Mesenchymal stem cell (in vitro differentiated cells and primary cell): ENCODE measurements at places on chromosomes 7 and 10.

GRCh38 chr7:24434972-24435371 is 138.3 kb upstream of the PALS2 start:
- no peak for DNase-seq

GRCh38 chr10:117805139-117805538 is 241.6 kb downstream of the RAB11FIP2 start:
- no peak for DNase-seq

GRCh38 chr7:30909431-30909830 is 2.2 kb upstream of the AQP1 start:
- no peak for DNase-seq

DNA sequence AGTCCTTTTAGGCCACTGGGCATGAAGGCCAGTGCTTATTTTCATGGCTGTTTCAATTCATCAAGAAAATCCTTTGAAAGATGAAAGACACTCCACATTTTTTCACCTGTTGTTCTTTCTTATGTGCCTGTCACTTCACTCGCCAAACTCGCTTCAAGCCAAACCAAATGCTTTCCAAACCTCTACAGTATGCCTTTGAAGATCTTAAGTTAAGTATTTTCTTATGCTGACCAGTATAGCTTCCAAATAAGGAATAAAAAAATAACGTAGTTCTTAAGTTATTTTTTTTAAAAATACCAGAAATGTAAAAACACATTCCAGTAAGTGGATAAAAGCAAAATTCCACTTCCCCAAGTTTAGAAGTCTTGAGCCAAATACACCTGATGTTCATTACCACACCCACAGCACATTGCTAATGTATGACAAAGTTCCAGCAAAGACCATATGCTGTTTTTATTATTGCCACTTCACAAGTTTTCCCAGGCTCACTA is 186.1 kb downstream of the MTERF1 start:
- no peak for DNase-seq

GRCh38 chr7:125241548-125241947 is 311.9 kb upstream of the POT1 start:
- DNase-seq = no peak

- DNase-seq = no peak
Observed at GRCh38 chr10:10351451-10351850, 666.2 kb upstream of the CELF2 start.

DNA sequence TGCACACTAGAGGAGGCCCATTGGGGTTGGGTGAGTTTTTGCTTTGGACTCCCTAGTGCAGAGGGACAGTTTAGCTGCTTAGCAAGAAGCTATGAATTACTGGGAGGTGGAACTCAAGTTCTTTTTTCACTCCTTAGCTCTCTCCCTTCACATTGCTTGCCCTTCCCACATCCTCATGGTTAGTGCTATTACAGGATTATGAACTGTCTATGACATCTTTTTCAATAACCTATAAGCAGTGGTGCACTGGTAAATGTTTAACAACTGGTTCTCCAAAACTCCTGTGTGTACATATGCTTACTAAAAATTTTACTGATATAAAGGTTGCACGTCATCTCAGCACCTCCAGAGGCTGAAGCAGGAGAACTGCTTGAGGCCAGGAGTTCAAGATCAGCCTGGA is 6.2 kb downstream of the SSMEM1 start:
- DNase-seq = no peak

GRCh38 chr7:28922624-28923331 is 35.4 kb downstream of the TRIL start:
- peak; percentile 79 for DNase-seq

GRCh38 chr7:12518920-12519681 is 51.4 kb upstream of the SCIN start:
- peak; percentile 22 for DNase-seq

DNA sequence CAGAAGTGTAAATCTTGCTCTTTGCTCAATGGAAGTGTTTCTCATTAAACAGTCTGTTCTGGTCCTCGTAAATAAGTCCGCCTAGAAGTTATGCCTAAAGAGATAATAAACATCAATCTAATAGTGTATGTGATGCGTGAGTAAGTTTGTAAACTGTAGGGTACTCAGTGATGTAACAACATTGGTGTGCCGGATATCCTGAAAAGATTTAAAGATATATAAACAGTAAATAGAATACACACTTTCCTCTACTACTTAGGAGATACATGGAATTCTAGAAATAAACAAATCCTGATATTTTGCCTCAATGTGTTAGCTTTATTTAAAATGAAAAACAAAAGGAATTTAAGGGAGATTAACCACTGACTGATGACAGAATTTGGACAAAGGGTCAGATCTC is 123.5 kb downstream of the AHR start:
- peak; percentile 69 for DNase-seq

DNA sequence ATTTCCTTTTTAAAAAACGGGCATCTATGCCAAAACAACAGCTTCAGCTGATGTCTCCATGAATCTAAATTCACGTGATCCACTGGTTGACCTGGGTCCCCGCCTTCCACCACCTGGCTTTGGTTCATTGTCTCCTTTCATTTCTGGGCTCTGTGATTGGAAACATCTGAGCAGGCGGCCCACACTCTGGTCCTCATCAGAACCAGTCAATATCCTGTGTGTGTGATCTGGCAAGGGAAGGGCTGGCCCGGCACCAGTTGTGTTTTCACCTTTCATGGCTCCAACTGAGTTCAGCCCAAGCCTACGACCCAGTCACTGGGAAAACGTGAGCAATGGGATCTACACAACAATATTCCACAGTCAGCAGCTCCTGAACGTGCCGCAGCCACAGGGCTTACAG is 46.2 kb downstream of the PARP12 start:
- DNase-seq = no peak

- DNase-seq = no peak
Observed at GRCh38 chr10:66586897-66587679, 338.7 kb upstream of the LRRTM3 start.

GRCh38 chr7:158246272-158246959 is 341.2 kb downstream of the PTPRN2 start:
- no peak for DNase-seq

DNA sequence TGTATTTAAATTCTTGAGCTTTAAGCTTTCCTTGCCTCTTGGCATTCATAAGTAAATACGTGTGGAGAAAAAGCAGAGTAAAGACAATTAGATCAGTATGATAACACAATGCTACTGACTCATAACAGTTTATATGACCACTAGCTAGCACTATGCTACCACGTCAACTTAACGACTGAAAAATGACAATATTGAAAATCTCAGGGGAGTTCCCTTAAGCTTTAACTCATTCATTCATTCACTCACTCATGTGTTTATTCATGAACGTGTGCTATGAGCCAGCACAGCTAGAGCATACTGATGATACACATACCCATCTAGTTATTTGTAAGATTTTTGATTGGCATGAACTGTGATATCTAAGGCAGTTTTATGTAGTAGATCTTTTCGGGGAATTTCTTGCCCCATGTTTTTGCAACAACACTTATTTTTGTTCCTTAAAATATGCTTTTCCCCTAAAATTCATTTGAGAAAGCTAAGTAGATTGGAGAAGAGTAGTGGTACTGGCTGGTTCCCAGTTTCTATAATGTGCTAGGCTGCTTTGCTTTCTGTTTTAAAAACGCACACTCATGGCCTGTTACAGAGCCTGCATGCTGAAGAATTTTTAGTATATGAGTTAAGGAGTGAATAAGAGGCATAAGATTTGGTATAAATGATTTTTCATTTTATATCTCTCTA is 57.4 kb upstream of the ACBD5 start:
- DNase-seq = no peak

- no peak for DNase-seq
Observed at GRCh38 chr7:118264836-118265235, 40.3 kb downstream of the ANKRD7 start.

DNA sequence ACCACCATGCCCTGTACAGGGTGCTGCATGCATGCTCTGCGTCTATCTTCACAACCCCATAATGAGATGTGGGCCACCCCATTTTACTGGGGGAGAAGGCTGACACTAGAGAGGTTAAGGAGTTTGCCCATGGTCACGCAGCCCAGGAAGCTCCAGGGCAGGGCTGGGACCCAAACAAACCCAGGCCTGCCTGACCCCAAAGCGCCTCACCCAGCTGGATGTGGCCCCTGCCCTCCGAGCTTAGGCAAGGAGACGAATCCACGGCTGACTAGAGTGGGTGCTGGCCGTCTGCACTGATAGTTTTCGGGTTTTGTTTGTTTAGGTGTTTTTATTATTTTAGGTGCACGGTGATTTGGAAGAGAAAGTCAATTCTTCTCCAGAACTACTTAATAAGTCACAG is 65.7 kb downstream of the CHST15 start:
- DNase-seq = no peak

DNA sequence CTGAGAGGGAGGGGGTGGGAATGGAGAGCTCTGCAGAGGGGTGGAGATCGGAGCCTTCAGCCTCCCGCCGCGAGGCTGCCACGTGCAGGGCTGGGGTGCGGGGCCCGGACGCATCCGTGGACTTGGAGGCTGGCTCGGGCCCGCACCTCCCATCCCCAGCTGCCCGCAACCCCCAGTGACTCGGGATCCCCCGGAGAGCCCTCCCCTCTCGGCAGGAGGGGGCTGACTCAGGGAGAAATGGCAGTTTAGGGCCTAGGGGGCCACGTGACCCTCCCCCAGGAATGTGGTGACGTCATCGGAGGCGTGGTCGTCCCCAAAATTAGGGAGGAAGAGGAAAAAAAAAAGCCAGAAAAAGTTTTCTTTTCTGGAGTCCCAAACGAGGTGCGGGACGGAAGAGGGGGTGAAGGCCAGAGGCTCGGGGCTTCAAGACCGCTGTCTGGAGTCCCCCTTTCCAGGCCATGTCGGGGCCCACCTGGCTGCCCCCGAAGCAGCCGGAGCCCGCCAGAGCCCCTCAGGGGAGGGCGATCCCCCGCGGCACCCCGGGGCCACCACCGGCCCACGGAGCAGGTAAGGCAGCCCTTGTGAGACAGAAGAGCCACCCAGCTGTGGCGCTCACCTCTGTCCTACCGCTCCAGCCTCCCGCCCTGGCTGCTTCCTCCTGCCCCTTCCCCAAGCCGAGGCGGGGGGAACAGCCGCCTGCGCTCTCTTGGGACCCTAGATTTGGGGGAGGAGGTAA is at the start of gene TRIP6:
Gene TRIP6, plus strand, starts transcription at position 348 of the 736 bp plus-strand sequence. Its CDS starts 111 bp downstream, at position 459.
- DNase-seq = peak; percentile 92

DNA sequence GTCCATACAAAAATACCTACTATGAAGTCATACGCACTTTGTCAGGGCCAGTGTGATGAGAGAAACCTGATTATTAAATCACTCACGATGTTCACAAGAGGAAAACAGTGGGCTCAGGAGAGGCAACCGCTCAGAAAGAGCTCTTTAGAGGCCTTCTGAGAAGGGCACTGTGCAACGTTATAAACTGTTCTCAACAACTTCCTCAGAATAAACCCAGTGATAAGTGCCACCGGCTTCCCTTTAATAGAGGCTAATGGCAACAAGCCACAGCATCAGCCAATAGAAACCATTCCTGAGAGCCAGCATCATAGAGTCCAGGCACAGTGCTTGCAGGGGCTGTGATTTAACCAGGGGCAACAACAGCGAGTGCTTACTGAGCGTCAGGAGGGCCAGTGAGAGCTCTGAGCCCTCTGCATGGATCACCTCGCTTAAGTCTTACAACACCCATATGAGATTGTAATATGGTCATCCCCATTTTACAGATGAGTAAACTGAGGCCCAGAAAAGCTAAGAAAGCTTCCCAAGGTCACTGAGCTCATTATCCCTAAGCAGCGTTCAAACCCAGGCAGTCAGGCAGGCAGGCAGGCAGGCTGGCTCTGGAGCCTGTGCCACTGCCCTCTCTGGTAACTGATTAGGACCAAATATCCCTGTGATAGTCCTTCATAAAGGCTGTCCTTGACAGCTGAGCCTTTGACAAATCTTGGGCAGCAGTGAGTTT is 30.9 kb upstream of the ATXN7L1 start:
- DNase-seq = no peak

DNA sequence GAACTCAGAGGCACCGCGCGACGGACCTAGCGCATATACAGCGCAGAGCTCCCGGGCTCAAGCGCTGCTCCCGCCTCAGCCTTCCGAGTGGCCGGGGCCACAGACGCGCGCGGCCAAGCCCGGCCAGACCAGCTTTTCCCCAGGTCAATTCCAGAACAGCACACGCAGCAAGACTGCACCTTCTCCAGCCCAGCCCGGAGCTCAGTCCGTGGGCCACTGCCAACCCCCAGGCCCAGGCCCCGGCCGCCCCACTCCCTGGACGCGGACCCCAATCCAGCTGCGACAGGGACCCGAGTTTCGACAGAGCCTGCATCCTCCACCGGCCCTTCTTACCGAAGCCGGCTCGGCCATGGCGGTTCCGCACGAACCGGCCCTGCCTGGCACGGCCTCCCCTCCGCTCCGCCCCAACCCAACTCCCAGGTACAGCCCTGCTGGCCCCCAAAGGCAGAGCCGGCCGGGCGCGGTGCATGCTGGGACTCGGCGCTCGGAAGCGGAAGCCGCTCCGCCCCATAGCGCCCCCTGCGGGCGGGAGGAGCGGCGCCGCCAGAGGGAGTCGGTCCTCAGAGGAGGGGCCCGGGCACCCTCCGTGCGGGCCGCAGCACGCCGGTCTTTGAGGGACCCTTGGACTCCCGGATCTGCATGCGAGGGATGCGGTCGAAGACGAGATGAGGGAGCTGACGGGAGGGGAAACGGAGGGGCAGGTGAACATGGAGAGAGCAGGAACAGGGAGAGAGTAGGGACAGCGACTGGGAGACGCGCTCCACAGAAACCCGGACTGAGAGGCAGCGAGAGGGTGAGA is at the start of gene ZNF425:
Gene ZNF425, minus strand, starts transcription at position 462 of the 799 bp plus-strand sequence. Its CDS starts 111 bp downstream, at position 351.
- DNase-seq = peak; percentile 93

DNA sequence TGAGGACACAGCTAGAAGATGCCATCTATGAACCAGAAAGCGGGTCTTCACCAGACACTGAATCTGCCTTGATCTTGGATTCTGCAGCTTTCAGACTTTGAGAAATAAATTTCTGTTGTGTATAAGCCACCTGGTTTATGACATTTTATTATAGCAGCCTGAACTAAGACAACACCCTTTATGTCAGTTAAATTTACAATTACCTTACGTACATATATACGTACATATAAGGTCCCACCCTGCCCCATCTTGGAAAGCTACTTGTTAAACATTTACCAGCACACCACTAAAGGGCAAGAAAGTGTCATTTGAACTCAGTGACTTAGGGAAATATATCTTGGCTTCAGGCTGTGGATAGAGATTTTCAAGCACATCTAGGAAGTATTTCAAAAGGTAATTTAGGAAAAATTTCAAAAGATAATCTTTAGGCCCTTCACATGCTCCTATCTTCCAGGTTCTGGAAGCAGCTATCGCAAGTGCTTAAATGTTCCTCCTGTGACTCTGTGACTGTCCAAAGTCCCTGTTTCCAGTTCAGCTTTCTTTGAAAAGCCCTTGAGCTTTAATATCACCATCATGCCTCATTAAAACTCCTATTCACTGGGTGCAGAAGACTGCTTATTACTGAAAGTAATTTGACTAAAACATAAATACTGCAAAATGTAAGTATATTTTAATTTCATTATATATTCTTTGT is 9.6 kb upstream of the SRI start:
- no peak for DNase-seq
